Ovary (tissue), 10 donors: ENCODE measurements at places on chromosomes 4 and X. TPM values are rescaled to one million over a fixed set of nuclear protein-coding genes. Genes with fewer than 3 reads are reported as not detected.

Gene SHROOM3
- 5.7 TPM for total RNA-seq

GRCh38 chr4:123364906-123365305 is 31.7 kb upstream of the SPRY1 start:
- no peak for DNase-seq

- DNase-seq = no peak
Observed at GRCh38 chr4:143643399-143643798, 57.1 kb downstream of the FREM3 start.

DNA sequence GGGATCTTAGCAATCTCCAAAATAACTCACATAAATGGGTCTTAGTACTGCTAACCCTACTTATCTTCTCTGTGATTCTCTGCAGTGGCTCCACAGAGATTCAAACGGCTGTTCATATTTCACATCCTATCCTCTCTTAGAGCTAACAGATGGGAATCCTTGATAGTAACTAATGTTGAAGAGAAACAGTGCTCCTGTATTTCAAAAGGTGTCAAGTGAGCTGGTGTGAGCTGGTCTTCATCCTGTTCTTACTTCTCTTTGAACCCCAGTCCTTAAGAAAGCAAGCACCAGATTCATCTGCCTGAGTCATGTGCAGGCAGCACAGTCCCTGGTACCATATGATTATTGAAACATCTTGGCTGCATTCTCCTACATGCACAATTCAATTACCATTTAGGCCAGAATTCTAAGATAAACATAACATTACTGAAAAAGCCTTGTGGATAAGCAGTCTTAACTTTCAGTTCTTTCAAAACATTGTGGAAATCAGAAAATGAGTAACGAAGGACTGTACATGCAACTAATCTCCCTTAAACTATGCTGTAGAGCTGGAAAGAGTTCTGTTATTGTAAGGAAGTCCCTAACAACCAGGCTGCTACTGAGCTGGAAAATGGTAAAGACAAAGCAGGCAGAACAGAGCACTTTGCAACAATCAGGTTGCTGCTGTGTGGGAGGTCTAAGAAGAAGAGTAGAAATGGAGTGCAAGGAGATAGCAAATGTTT is 153.1 kb downstream of the NPNT start:
- DNase-seq = no peak

DNA sequence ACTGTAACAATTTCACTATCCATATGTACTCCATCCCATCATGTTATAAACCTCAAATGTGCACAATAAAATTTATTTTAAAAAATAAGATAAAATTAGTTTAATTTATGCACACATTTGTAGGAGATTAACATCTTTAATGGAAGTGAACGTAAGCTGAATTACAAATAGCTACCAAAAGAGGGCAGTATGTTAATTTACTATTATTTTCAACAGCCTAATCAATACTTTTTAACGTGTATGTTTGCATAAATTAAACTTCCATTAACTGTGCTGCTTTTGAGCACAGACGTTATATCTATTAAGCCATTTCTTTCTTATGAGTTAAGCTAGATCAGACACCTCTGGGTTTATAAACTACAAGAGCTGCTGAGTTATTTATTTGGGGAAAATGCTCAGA is 56.5 kb upstream of the PHKA2 start:
- no peak for DNase-seq

- no peak for DNase-seq
Observed at GRCh38 chr4:68445111-68445510, 2.2 kb upstream of the TMPRSS11E start.

DNA sequence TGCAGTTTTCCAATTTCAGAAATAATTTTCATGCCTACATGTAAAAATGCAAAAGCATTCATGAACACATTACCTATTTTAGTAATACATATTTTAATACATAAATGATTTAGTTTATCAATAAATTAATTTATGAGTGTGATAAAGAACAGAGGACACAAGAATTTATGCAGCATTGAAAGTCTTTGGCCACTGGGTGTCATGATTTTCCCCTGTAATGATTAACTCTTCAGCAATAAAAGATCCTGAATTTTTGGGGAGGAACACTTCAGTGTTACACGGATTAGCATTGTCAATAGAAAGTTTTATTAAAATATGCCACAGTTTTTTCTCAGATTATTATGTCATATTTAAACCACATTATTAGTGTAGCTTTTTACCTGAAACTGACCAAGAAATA is 8.6 kb upstream of the VCX2 start:
- no peak for DNase-seq

DNA sequence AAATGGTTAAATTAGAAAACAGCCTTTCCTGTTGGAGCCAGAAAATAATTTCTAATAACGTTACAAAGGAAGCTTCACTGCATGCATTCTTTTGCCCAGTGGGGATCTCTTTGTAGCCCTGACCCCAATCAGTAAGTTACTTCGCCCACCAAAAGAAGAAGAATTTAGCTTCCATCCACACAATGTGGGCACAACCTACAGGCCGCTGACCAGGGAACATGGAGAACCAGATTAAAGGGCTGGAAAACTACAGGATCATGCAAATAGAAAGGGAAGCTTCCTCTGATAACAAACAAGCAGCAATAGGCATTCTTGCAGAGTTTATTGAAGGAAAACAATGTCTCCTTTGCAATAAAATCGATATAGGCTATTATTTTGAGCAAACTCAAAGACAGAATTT is 21.3 kb upstream of the TSPAN5 start:
- no peak for DNase-seq

DNA sequence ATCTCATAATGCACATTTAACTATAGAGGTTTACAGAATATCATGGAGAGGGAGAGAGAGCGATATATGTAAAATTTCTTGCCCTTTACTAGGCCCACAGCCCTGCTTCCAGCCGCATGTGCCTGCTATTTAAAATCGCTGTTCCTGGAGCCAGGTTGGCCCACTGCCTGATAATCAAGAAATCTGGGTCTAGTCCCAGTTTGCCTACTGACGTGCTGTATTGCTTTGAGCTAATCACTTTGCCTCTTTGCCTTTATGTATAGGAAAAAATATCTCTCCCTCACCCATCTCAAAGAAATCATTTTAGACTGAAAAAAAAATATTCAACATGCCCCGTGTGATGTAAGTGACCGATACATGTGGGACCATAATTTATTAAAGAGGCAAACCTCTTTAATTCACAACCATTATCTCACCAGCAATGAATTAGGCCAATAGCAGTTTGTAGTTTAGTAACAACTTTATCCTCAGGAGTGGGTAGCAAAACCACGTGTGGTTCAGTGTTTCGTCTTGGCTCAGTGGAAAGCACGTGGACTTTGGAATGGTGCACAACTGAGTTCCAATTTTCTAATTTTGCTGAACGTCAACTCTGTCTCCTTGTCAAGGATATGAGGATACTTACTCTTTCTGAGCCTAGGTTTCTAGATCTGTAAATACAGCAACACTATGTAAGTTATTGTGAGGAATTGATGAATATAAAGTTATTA is 62.6 kb downstream of the GRXCR1 start:
- no peak for DNase-seq

DNA sequence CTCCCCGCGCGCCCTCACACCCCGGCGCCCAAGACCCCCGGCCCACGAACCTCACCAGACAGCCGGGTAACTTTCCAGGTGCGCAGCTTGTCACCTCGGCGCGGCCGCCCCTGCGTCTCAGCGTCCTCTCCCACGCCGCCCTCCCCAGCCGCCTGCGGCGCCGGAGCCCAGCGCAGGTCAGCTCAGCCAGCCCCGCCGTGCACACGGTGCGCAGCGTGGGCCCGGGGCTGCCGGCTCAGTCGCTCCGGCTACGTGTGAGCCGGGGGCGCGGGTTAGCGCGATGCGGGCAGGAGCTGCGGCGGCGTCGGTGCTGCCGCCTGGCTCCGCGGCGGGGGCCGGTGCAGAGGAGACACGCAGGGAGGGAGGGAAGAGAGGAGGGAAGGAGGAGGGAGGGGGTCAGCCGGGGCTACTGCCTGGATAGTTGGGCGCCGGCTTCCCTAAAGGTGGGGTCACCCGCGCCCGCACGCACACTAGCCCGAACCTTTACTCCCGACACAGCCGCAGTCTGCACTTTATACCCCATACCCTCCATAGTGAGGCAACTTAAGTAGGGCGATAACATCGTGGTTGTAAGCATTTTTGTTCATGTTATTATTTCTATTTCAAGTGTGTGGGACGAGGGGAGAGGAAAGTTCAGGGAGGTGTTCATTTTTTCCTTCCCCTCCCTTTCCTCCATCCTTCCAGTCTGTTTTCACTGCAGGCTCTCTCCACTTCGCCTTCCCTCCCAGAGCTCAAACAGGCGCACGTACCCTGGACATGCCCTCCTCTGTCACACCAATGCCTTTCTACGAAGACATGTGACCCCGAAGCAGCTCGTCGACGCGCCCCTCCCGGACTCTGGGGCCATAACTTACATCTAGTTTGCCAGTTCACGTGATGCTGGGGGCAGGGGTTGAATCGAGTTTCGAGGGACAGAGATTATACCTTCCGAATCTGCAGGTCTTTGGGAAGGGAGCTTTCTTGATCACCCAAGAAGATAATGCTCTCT is at the start of gene PRKG2:
TSS of gene PRKG2 (minus strand) at position 342 of the 988 bp plus-strand sequence. CDS start 10,175 bp downstream, outside the sequence.
- DNase-seq = no peak
